Activated CD8-positive, alpha-beta T cell treated with anti-CD3 and anti-CD28 coated beads for 36 hours (primary cell): ENCODE measurements at places on chromosomes 7 and 10. TPM values are rescaled to one million over a fixed set of nuclear protein-coding genes. Genes with fewer than 3 reads are reported as not detected.

DNA sequence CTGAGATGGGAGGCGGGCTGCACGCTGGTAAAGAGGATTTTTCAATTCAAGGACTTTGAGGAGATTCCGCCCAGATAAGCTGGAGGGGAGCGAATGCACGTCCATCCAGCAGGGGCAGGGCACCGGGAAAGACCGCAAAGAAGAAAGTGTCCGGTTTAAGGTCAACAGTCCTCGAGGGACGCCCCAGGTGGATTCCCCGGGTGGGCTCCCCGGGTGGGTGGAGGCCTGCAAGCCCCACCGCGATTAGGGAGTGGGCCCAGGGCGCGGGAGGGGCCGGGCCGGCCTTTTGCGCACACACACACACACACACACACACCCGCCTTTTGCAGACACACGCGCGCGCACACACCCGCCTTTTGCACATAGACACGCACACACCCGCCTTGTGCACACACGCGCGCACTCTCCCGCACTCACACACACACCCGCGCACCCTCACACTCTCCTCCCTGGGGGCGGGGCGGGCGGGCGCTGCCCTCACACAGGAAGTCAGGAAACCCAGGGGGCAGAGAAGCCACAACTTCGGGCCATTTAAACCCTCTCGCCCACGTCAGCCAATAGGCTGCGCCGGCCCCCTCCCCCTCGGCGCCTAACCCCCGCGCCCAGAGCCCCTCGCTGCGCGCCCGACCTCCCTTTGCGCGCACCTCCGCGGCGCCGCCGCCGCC, 615 bp downstream of the ARHGAP12 start:
- H3K27ac ChIP-seq = peak overlapping the region; percentile 78
- peak overlapping the region; percentile 86 for H3K4me3 ChIP-seq
- DNase-seq = peak; percentile 70
- H3K36me3 ChIP-seq = no peaks in the 10 kb centered on the region
- H3K27me3 ChIP-seq = no peaks in the 10 kb centered on the region

DNA sequence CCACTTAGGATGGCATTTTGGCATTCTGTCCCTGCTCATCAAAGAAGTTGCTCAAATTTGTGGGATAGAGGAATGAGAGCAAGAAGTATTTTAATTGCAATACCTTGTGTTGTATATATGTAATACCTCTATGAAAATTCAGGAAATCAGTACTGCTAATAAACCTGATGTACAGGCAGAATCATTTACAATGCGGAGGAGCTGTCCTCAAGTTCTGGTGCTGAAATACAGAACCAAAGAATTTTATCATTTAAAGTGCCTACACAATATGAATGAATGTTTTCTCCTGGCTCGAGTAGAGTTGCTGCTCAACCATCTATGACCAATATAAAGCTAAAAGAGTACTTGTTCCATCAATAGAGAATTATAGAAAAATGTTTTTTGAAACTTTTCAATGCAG, 305.8 kb downstream of the PLXNA4 start:
- no peak overlapping the region for H3K27ac ChIP-seq
- no peak for DNase-seq
- no peak overlapping the region for H3K4me3 ChIP-seq
- no peaks in the 10 kb centered on the region for H3K36me3 ChIP-seq
- H3K4me1 ChIP-seq = no peaks in the 10 kb centered on the region

- no peak overlapping the region for H3K27ac ChIP-seq
- no peak overlapping the region for H3K4me3 ChIP-seq
- no peaks in the 10 kb centered on the region for H3K36me3 ChIP-seq
- peaks cover 14% of the 10 kb centered on the region for H3K4me1 ChIP-seq
- no peaks in the 10 kb centered on the region for H3K27me3 ChIP-seq
Measured at GRCh38 chr10:132640326-132641125, 102.9 kb downstream of the INPP5A start.

DNA sequence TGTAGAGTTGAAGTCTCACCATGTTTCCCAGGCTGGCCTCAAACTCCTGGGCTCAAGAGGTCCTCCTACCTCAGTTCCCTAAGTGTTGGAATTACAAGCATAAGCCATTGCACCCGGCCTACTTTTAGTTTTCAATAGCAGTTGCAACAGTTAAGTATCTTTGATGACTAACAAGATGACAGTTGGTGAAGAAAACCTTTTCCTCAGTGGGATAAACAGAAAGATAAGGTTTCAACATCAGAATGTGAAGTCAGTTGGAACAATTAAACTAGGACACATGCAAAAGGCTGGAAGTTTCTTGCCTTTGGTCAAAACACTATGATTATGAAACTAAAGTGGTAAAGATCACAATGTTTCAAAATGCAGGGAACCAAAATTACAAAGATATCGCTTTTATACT, 169.2 kb downstream of the ZNF438 start:
- H3K27me3 ChIP-seq = no peaks in the 10 kb centered on the region
- H3K4me3 ChIP-seq = no peak overlapping the region
- no peak for DNase-seq
- no peak overlapping the region for H3K27ac ChIP-seq
- H3K36me3 ChIP-seq = no peaks in the 10 kb centered on the region

GRCh38 chr10:24944512-24945255, 7.7 kb downstream of the PRTFDC1 start:
- no peak overlapping the region for H3K27ac ChIP-seq
- H3K4me3 ChIP-seq = no peak overlapping the region
- H3K27me3 ChIP-seq = no peaks in the 10 kb centered on the region

DNA sequence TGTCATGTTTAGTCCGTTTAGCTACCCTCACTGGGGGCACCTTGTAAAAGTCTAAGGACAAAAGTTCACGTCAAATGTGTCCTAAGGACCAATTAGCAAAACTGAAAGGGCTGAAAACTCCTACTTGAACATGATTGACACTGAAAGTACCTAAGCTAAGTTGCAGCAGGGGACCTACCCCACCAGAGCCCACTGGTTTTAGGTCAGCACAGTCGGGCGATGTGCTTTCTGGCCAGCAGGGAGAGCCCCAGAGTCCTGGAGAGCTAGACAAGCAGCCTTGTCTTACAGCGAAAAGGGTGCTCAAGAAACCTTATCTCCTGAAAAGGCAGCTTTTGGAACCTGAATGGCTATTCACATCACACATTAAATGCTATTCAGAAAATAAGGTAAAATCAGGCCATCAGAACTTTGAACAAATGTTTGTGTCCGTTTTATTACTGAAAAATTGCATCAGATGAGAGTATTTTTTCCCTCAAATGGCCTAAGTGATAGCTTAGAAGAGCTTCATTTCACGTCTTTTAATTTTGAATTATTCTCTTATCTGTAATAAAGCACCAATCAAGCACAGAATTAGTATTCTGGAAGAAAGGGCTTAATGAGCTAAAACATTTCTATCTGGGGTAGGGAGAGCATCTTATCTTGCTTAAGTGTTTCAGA, 52.2 kb upstream of the MKI67 start:
- DNase-seq = peak; percentile 76
- H3K36me3 ChIP-seq = peaks cover 6% of the 10 kb centered on the region
- H3K27ac ChIP-seq = no peak overlapping the region
- no peaks in the 10 kb centered on the region for H3K27me3 ChIP-seq
- H3K4me3 ChIP-seq = no peak overlapping the region
- peaks cover 25% of the 10 kb centered on the region for H3K4me1 ChIP-seq

DNA sequence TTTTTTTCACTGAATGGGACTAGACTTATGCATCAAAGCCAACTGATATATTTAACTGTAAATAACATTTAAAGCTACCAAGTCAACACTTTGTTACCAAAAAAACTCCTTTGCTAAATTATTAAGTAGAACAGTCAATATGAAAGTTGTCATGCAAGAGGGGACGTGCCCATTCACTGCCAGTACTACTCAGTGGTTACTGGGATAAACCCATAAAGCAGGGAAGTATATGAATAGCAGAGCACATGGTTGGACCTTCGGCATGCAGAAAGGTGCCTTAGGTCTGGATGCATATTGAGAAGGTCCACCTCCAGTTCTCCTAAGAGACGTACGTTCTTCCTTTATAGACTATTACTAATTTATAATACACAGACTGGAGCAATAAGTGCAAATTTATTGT, 120.1 kb downstream of the SVOPL start:
- H3K27me3 ChIP-seq = no peaks in the 10 kb centered on the region
- no peak overlapping the region for H3K27ac ChIP-seq
- H3K4me3 ChIP-seq = no peak overlapping the region
- no peaks in the 10 kb centered on the region for H3K4me1 ChIP-seq
- H3K36me3 ChIP-seq = peaks cover 45% of the 10 kb centered on the region

GRCh38 chr7:106775552-106775936, 89.5 kb upstream of the PIK3CG start:
- peaks cover 34% of the 10 kb centered on the region for H3K4me1 ChIP-seq
- H3K4me3 ChIP-seq = no peak overlapping the region

DNA sequence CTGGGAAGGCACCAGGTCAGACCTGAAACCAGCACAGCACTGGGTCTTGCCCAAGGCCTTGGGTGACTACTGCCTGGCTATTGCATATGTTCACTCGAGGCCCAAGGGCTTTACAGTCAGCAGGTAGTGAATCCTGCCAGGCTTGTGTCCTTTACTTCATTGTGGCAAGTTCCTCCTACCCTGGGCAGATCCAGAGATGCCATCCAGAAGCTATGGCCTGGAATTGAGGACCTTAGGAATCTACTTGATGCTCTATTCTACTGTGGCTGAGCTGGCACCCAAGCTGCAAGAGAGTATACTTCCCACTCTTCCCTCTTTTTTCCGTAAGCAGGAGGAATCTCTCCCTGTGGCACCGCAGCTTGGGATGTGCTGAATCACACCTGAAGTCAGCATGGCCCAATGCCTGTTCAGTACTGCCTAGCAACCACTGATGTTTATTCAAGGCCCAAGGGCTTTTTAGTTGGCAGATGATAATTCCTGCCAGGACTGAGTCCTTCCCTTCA, 246.7 kb upstream of the CTBP2 start:
- no peak for DNase-seq
- H3K27me3 ChIP-seq = peaks cover 2% of the 10 kb centered on the region
- H3K27ac ChIP-seq = no peak overlapping the region
- no peaks in the 10 kb centered on the region for H3K4me1 ChIP-seq
- no peaks in the 10 kb centered on the region for H3K36me3 ChIP-seq

DNA sequence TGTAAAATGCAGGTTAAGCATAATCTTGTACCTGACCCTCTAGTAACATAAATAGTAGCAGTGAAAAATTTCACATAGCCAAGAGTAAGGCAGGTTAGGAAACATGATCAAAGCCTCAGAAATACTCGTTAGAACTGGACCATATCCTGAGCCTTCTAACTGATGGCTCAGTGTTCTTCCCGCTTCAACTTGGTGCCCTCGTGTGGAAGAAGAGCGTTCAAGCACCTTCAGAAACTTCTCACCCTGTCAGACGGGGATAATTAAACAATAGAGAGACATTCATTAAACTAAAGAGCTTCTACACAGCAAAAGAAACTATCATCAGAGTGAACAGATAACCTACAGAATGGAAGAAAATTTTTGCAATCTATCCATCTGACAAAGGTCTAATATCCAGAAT, 124.5 kb downstream of the MYOF start:
- peaks cover 7% of the 10 kb centered on the region for H3K36me3 ChIP-seq
- peak; percentile 36 for DNase-seq
- no peak overlapping the region for H3K27ac ChIP-seq
- peaks cover 6% of the 10 kb centered on the region for H3K4me1 ChIP-seq
- peaks cover 22% of the 10 kb centered on the region for H3K27me3 ChIP-seq
- no peak overlapping the region for H3K4me3 ChIP-seq

DNA sequence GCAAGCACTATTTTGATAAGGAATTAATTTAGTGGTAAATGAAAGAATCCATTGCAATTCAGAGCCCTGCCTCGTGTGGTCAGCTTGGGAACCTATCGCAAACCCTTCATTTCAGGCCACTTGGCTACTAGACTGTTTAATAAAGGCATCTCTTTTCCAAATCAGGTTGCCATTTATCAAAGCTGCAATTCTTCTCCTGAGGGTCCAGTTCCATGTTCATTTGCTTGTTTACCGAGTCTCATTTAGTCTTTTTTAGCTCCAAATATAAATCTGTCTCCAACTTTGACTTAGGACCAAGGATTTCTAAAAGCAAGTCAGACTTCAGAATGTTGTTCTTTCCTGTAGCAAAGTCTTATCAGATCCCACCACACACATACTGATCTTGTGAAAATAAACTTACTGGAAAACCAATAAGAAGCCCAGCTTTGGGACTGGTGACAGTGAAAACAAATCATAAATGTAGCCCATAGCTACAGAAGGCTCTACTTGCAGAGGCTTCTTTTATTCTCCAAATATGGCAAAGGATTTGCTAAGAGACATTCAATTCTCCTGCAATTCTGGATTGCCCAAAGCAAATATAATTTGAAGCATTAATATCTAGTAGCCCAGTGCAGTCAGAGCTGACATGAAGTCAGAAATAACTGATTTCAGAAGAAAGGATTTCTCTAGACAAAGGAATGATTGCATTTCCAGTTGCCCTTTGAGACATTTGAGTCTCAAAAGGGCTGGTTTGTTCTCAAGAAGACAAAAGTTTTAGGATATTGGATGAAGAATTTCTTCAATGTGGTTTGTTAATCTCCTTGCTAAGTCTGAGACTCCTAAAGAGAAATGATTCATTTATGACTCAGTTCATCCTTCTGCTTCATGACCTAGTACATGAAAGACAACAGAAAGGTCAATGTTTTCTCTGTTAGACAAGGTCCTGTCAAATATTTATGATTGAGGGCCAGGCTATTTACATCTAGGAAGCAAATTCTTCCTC, 28.0 kb downstream of the PPP1R3C start:
- H3K4me1 ChIP-seq = peaks cover 7% of the 10 kb centered on the region
- H3K4me3 ChIP-seq = no peak overlapping the region
- no peak overlapping the region for H3K27ac ChIP-seq
- peaks cover 5% of the 10 kb centered on the region for H3K27me3 ChIP-seq
- DNase-seq = no peak
- H3K36me3 ChIP-seq = no peaks in the 10 kb centered on the region

- peaks cover 5% of the 10 kb centered on the region for H3K4me1 ChIP-seq
- no peaks in the 10 kb centered on the region for H3K36me3 ChIP-seq
- no peak overlapping the region for H3K4me3 ChIP-seq
- peak; percentile 50 for DNase-seq
Measured at GRCh38 chr10:99370993-99371392, 41.8 kb downstream of the CNNM1 start.

DNA sequence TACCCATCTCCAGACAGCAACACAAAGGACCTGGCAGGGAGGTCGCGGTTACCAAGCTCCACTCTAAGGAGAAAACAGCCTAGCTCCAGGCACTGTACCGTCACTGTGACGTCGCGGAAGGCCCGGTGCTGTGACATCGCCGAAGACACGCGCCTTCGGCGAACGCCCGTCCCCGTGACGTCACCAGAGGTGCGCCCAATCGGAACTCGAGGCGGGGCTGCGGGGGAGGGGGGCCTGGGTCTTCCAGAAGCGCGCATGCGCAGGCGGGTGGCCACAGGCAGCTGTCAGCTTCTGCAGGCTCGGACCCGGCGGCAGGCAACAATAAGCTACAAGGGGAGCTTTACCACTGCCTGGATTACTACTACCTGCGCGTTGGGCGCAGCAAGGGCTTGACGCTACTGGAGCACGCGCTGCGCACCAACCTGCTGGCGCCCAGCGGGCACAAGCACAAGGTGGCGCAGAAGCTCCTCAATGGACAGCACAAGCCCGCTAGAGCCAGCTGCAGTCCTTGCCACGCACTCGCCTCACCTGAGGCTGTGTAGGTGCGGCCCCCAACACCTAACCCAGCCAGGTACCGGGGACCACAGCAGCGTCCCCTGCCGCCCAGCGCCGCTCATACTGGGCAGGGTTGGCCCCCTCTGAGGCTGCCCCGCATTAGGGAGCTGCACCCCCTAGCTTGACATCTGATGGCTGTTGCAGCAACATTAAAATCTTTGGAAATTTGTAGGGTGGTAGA, 208.4 kb downstream of the TPST1 start:
- H3K36me3 ChIP-seq = no peaks in the 10 kb centered on the region
- peak overlapping the region; percentile 25 for H3K27ac ChIP-seq
- peak; percentile 86 for DNase-seq
- no peaks in the 10 kb centered on the region for H3K27me3 ChIP-seq
- H3K4me3 ChIP-seq = peak overlapping the region; percentile 59

Gene FKBP6
- not detected for total RNA-seq

Gene GARIN1A
- total RNA-seq = 0.25 TPM
